ENCODE measurements at places on chromosomes 12 and 14. TPM values are rescaled to one million over a fixed set of nuclear protein-coding genes. Genes with fewer than 3 reads are reported as not detected.

GRCh38 chr12:103020839-103021238, 63.4 kb downstream of the ASCL1 start:
- no peaks in the 10 kb centered on the region for H3K4me1 ChIP-seq
- no peak for DNase-seq
- no peaks in the 10 kb centered on the region for H3K36me3 ChIP-seq
- no peak overlapping the region for H3K4me3 ChIP-seq
- no peak overlapping the region for H3K27ac ChIP-seq
- H3K27me3 ChIP-seq = no peaks in the 10 kb centered on the region

DNA sequence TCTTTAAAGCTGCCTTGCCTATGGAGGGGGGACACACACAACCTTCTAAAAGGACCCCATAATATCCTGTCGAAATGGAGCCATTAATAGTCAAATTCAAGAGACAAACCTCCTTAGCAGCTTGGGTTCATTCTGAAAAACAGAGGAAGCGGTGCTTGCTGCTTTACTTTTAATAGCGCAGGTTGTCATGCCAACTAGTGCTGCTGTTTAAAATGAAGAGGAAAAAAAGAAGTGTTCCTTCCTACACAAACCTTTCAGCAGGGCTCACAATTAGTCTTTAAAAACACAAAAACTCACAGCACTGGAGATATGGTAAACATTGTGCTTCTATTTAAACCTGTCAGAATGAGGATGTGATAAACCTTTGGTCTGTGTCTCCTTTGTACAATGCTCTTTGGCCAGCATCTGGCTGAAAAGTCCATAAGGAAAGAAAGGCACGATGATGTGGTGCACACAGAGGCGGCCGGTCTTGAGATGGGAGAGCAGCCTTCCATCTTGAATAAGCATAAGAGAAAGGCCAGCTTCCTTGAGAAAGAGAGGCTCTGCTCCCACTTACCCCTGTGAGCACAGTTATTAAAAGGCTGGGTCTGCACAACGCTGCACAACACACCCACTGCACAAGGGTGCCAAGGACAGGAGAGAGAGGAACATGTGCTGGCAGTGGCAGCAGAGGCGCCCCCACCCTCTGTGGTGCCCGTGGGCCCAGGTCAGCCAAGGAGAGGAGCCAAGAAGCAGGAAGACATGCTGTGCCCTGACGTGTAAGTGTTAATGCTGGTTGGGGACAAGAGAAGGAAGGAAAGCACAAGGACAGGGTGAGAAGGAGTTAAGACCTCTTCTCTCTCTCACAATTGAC, 144.6 kb downstream of the TTC7B start:
- no peaks in the 10 kb centered on the region for H3K36me3 ChIP-seq
- no peak overlapping the region for H3K4me3 ChIP-seq
- no peaks in the 10 kb centered on the region for H3K27me3 ChIP-seq
- no peak for DNase-seq
- no peaks in the 10 kb centered on the region for H3K4me1 ChIP-seq
- no peak overlapping the region for H3K27ac ChIP-seq

- no peak for DNase-seq
- no peak overlapping the region for H3K4me3 ChIP-seq
- no peaks in the 10 kb centered on the region for H3K36me3 ChIP-seq
Observed at GRCh38 chr12:52259657-52260243, 14.7 kb upstream of the KRT86 start.

DNA sequence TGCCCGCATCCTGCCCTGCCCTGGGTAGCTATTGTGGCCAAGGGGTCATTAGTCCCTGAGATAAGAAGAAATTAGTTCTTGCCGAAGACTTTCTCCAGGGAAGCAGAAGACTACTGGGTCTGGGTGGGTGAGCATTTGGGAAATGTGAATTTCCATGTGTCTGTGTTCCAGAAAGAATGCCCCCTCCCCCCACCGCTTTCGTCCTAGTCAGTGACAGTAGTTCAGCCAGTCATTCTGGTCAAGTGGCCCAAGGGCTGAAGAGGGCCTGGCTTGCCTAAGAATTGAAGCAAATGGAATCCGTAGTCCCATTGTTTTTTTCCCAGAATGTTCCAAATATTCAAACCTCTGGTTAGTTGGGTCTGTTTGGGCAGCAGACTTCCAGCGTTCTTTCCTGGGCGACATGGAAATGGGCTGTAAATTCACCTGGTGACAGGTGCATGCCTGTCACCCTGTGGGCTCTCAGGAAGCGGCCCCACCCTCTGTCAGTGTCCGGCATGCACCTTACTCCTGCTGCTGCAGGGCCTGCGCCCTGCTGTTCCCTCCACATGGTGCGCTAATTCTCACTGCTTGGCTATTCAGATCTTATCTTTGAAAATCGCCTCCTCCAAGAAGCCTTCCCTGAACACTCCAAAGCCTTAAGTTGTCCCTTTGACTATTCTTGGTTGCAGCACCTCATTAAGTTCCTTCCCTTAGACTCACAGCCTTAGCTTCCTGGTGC, 1.4 kb upstream of the RFLNA start:
- peaks cover 29% of the 10 kb centered on the region for H3K27me3 ChIP-seq
- no peaks in the 10 kb centered on the region for H3K36me3 ChIP-seq
- H3K4me1 ChIP-seq = peaks cover 33% of the 10 kb centered on the region
- H3K27ac ChIP-seq = no peak overlapping the region

SLC17A8 gene
- polyA plus RNA-seq = 0.05 TPM

GRCh38 chr12:6346235-6346832, 4.5 kb upstream of the TNFRSF1A start:
- H3K27ac ChIP-seq = no peak overlapping the region
- no peaks in the 10 kb centered on the region for H3K27me3 ChIP-seq
- no peak for DNase-seq
- H3K4me3 ChIP-seq = no peak overlapping the region

HOXC11 gene
- not detected for polyA plus RNA-seq

CALM1 gene
- 2,024 TPM for polyA plus RNA-seq

DNA sequence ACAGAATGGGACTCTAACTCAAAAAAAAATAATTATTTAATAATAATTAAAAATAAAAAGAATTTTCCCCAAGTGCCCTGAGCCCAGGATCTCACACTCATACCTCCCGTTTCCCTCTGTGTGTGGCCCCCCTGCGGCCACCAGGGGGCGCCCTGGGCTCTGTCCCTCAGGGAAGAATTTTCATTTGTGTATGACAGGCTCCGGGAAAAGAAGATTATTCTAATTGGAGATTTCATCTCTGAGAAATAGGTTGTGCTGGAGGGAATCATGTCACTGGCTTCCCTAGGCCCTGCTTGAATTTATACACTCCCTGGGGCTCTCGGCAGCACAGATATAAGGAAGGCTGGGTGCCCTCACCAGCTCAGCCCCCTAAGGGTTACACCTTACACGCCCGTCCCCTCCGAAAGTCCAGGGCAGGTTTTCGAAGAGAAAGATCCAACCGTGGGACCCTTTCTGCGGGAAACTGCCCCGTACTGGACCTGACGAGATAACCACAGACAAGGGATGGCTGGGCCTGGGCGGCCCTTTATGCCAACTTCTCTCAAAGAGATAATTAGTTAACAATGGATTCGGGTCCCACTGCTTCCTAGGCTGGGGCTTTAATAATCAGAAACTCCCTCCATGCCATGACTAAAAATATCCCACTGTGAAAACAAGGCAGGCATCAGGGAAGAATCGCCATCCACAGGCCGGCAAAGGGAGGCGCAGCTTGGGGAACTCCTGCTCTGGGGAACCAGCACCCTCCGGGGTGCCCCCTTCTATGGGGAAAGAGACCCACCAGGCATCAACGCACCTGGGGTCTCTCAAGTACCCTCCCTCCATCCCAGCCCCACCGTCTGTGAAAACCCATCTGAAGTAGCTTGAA, 80.7 kb downstream of the KDM2B start:
- H3K27me3 ChIP-seq = no peaks in the 10 kb centered on the region
- H3K27ac ChIP-seq = peak overlapping the region; percentile 89
- no peaks in the 10 kb centered on the region for H3K36me3 ChIP-seq
- H3K4me1 ChIP-seq = peaks cover 5% of the 10 kb centered on the region
- peak; percentile 76 for DNase-seq

KRT2 gene
- not detected for polyA plus RNA-seq

GRCh38 chr12:122834921-122835749, at the start of gene HIP1R:
TSS of gene HIP1R (plus strand) at chr12:122835457. CDS start at chr12:122835551, 94 bp downstream.
- H3K36me3 ChIP-seq = no peaks in the 10 kb centered on the region
- H3K4me3 ChIP-seq = peak within 1 kb of the TSS; percentile 89
- H3K27ac ChIP-seq = no peak within 1 kb of the TSS

KLHL33 gene
- polyA plus RNA-seq = 0.15 TPM

DNA sequence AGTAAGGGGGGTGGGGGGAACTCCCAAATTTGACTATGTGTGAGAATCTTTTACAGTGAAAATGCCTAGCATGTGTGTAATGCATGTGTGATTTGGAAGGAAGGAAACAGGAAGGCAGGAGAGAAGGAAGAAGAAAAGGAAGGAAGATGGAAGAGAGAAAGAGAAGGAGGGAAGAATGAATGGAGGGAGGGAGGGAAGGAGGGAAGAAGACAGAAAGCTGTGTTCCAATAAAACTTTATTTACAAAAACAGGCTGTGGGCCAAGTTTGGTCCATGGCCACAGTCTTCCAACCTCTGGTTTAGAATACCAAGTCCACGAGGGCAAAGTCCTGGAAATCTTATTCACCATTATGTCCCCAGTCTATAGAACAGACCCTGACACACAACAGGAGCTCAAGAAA, 278.9 kb downstream of the KSR2 start:
- no peak overlapping the region for H3K27ac ChIP-seq
- no peaks in the 10 kb centered on the region for H3K27me3 ChIP-seq
- no peaks in the 10 kb centered on the region for H3K36me3 ChIP-seq
- no peak overlapping the region for H3K4me3 ChIP-seq
- peaks cover 6% of the 10 kb centered on the region for H3K4me1 ChIP-seq

DNA sequence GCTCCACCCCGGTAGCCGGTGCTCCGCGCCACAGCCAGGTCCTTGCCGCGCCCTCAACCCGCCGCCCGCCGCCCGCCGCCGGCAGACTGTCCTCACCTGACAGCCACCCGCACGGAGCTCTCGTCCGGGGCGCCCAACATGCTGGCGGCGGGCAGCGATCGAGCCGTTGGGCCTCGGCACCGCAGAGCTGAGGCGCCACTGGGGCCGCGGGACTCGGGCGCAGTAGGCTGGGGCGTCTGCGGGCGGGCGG, 164 bp downstream of the KIF21A start:
- peaks cover 37% of the 10 kb centered on the region for H3K4me1 ChIP-seq
- peak overlapping the region; percentile 91 for H3K4me3 ChIP-seq
- no peak overlapping the region for H3K27ac ChIP-seq
- no peaks in the 10 kb centered on the region for H3K36me3 ChIP-seq

ACVR1B gene
- 2.4 TPM for polyA plus RNA-seq

TMEM132C gene
- polyA plus RNA-seq = not detected

ETFBKMT gene
- 0.87 TPM for polyA plus RNA-seq

- H3K36me3 ChIP-seq = no peaks in the 10 kb centered on the region
- H3K27me3 ChIP-seq = no peaks in the 10 kb centered on the region
- H3K4me1 ChIP-seq = no peaks in the 10 kb centered on the region
- H3K4me3 ChIP-seq = no peak overlapping the region
Observed at GRCh38 chr12:93844164-93844784, 167.1 kb downstream of the CRADD start.

WNT1 gene
- polyA plus RNA-seq = not detected

GRCh38 chr12:1603269-1603993, 9.1 kb upstream of the FBXL14 start:
- peaks cover 34% of the 10 kb centered on the region for H3K27me3 ChIP-seq
- H3K4me3 ChIP-seq = no peak overlapping the region
- no peaks in the 10 kb centered on the region for H3K36me3 ChIP-seq
- no peak for DNase-seq
- peaks cover 16% of the 10 kb centered on the region for H3K4me1 ChIP-seq
- H3K27ac ChIP-seq = no peak overlapping the region

DNA sequence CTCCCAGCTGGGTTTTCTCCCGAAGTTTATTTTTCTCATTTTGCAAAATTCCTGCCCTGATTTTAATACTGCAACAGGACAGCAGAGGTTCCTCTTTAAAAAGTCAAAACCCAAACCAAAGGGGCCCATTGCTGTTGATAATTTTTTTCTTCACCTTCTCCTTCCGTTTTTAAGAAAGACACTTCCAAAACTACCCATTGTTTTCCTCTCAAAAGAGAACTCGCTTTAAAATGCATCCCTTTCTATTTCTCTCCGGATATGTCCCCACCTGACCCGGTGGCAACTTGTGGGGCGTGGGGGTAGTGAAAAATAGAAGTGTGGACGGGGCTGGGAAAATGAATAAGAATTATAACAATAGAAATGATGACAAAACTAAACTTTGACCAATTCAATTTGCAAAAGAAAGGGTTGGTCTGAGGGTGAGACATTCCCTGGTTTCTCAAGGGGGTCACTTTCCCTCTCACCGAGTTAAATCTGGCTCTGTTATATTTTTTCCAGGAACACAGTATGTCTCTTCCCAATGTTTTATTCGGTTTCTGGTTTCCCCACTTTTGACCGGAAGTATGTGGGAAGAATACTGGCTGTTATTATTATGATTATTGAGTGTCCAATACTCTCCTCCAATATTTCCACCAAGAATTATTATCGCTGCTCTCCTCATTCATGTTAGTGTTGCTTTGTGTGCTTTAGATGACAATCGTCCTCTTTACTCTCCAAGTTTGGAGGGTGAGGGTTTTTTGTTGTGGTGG, 4.1 kb upstream of the TBX5 start:
- no peaks in the 10 kb centered on the region for H3K36me3 ChIP-seq
- DNase-seq = no peak
- peaks cover 90% of the 10 kb centered on the region for H3K4me1 ChIP-seq
- H3K27me3 ChIP-seq = peaks cover 100% of the 10 kb centered on the region
- H3K4me3 ChIP-seq = peak overlapping the region; percentile 44

TEX22 gene
- polyA plus RNA-seq = 0.21 TPM

LRRC74A gene
- polyA plus RNA-seq = not detected

DNA sequence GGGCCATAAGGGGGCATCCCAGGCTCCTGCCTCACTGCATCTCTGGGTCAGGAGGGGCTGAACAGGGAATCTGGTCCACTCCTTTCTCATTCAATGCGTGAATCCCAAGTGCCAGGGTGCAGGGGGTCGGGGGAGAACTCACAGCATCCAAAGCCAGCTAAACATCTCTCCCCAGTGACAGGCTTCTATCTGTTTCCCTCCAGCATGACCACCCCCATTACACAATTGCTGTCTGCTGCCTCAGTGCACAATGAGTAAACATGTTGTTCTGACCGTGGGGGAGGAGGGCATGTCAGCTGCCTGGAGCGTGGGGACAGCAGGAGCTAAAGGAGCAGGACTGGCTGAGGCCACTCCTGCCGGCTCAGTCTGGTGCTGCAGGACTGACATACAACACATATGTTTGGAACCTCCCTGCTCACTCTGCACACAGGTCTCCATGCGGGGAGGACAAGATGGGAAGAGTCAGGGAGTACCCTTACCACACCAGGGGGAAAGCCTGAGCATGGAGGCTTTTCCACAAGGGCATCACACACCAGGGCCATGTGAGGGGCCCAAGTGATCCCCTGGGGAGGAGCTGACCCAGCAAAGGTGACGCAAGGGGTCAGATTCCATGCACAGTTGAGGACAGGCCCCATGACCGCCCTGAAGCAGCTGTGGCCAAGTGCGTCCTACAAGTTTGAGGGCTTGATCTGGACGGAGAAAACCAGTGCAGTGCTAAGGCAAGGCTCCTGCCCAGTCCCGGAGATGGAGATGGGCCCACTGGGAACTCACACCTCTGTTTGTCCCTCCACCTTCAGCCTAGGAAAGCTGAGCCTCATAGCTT, 1.4 kb downstream of the TNS2 start:
- no peak overlapping the region for H3K27ac ChIP-seq
- peaks cover 1% of the 10 kb centered on the region for H3K27me3 ChIP-seq
- no peak for DNase-seq
- H3K4me3 ChIP-seq = peak overlapping the region; percentile 64
- peaks cover 54% of the 10 kb centered on the region for H3K4me1 ChIP-seq
- no peaks in the 10 kb centered on the region for H3K36me3 ChIP-seq

- H3K27me3 ChIP-seq = no peaks in the 10 kb centered on the region
- no peaks in the 10 kb centered on the region for H3K4me1 ChIP-seq
- no peak overlapping the region for H3K27ac ChIP-seq
- no peak for DNase-seq
- no peak overlapping the region for H3K4me3 ChIP-seq
Observed at GRCh38 chr12:54991161-54991990, 6.8 kb upstream of the TESPA1 start.

APOF gene
- polyA plus RNA-seq = not detected

MARCHF9 gene
- 3.3 TPM for polyA plus RNA-seq

Measured in GM23338 (cell line).